Right atrium auricular region (tissue), 2 donors: ENCODE measurements at places on chromosomes 12 and 14. TPM values are rescaled to one million over a fixed set of nuclear protein-coding genes. Genes with fewer than 3 reads are reported as not detected.

The TMEM119 gene
- 1.8 TPM for total RNA-seq

The SLC6A15 gene
- not detected for total RNA-seq

The GPR84 gene
- not detected for total RNA-seq

The KRT78 gene
- total RNA-seq, result not detected

The GALNT6 gene
- total RNA-seq, result 2.8 TPM

The BCL2L14 gene
- total RNA-seq, result not detected

The PIK3C2G gene
- total RNA-seq, result not detected

The CD63 gene
- total RNA-seq, result 1,122 TPM

The RPGRIP1 gene
- 0.12 TPM for total RNA-seq

The MUCL1 gene
- not detected for total RNA-seq

DNA sequence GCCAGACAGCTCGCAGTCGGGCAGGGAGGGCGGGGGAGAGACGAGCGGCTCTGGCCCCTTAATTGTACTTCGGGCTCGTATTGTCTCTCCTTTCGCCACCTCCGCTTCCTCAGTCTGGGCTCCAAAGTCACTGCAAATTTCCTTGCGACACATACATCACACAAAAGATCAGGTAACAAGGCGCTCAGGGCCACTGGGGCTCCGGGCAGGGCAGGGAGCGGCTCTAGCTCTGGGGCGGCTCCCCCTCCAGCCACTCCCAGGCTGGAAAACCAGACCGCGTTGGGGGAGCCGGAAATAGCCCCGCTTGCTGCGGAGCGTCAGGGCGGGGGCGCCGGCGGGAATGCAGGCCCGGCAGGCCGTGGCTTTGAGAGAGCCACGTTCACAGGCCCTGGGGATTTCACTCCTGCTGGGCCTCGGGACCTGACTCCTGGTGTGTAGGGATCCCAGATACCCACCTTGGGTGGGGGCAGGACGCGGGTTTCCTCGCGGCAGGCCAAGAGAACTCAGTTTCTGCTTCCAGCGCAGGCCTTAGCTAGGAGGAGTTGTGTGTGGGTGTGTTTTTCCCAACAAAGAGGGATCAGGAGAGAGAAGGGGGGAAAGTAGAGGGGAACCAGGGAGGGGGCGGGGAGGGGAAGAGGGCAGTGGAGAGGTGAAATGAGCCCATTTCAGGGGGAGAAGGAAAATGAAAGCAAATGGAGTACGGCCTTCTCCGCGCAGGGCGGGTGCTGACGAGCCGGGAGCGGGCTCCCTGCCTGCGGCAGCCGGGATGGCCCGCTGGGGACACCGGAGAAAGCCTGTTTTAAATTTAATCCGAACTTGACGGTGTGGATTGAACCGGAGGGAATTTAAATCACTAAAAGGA is 4.4 kb upstream of the HOXC9 start:
- DNase-seq, result no peak

- DNase-seq, result no peak
These were observed 32.0 kb upstream of the JDP2 start for GRCh38 chr14:75395862-75396261.

DNA sequence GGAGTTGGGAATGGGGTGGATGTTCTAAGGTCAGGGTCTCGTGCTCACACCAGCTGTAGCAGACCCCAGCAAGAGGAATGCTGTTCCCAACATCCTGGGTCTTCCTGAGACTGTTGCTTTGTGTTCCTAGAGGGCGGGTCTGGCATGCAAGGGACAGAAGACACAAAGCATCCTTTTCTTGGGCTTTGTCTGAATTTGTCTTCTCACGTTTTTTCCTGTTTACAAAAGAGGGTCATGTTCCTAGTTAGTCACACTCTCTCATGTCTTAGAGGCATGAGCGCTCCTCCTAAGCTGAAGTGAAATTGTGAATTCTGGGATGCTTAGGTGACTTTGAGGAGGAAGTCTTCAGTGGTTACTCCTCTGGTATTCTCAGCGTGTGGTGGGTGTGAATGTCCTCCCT is 9.6 kb upstream of the TAMALIN start:
- DNase-seq, result no peak

- no peak for DNase-seq
These were observed 15.7 kb downstream of the RFC5 start for GRCh38 chr12:118032188-118032587.

GRCh38 chr12:12350868-12351463 is 924 bp upstream of the MANSC1 start:
- no peak for DNase-seq

GRCh38 chr14:23539248-23540140 is 12.1 kb downstream of the ZFHX2 start:
- DNase-seq, result no peak

- DNase-seq, result no peak
These were observed 195.2 kb downstream of the ATXN7L3B start for GRCh38 chr12:74732826-74733225.

GRCh38 chr12:31474751-31475150 is 116.2 kb downstream of the DENND5B start:
- no peak for DNase-seq

- DNase-seq, result no peak
These were observed 34.5 kb upstream of the LGALS3 start for GRCh38 chr14:55094292-55095157.

DNA sequence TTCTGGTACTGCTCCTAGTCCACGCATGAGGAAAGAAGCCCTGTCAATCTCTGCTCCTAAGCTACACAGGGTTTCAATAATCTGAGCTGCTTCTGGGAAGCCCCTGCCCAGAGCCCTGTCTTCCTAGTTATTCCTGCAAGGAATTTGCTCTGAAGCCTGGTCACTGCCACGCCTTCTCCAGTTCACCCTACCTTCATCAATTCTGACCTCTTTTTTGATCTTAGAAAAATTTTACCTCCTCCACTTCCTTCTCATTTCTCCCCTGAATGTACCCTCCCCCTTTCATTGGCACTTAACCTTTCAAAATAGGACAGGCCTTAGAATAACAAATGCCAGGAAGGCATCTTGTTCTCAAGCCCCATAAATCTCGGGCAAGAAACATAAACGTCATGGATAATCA is 14.9 kb upstream of the LRRK2 start:
- DNase-seq, result no peak

DNA sequence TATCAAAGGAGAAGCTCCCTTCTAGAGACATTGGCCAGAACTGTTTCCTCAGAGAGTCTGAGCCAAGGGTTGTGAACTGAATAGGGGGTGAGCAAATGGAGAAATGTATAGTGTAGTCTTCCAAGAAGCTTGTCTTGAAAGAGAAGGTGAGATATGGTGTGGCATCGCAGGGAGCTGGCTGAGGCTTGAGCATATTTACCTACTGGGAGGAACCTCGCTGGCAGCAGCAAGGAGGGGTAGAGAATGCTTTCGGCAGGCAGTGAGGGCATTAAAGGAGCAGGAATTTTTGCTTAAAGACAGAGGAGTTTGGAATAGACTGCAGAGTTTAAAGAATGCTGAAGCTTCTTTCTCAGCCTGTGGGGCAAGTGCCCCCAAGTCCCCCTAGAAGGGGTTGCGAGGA is 59.3 kb upstream of the PRMT8 start:
- no peak for DNase-seq

DNA sequence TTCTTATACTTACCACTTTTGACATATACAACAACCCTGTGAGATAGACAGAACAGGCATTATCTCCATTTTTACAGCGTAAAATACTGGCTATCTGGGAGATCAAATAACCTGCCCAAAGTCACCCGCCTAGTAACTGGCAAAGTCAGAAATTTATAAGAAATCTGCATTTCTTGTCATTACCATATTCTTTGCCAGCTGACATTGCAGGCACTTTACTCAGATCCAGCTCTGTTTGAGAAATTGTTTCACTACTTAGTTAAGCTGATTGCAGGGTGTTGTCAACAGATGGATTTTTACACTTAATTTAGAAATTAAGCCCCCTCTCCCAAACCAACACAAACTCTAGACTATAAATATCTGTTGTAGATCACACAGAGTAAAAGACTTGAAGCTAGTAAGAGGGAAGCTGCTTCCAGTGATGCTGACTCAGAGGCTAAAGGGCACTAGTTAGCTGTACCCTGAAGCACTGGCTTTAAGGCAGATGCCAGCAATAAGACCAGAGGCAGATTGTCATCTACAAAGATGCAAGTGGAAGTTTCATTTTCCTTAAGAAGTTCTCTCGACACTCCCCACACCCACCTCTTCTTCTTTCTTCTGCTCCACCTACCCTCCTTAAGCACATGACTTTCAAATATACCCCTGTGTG is 153.1 kb downstream of the ANO6 start:
- DNase-seq, result no peak

- DNase-seq, result no peak
These were observed 204.5 kb downstream of the SLC15A4 start for GRCh38 chr12:128619263-128619662.

GRCh38 chr12:113203852-113204760 is 17.2 kb upstream of the TPCN1 start:
- DNase-seq, result no peak

GRCh38 chr12:17020765-17021164 is 414.8 kb upstream of the LMO3 start:
- DNase-seq, result no peak

- no peak for DNase-seq
These were observed 2.3 kb upstream of the TRAFD1 start for GRCh38 chr12:112122823-112123690.

GRCh38 chr14:60616461-60616959 is 32.8 kb downstream of the SIX1 start:
- DNase-seq, result no peak

DNA sequence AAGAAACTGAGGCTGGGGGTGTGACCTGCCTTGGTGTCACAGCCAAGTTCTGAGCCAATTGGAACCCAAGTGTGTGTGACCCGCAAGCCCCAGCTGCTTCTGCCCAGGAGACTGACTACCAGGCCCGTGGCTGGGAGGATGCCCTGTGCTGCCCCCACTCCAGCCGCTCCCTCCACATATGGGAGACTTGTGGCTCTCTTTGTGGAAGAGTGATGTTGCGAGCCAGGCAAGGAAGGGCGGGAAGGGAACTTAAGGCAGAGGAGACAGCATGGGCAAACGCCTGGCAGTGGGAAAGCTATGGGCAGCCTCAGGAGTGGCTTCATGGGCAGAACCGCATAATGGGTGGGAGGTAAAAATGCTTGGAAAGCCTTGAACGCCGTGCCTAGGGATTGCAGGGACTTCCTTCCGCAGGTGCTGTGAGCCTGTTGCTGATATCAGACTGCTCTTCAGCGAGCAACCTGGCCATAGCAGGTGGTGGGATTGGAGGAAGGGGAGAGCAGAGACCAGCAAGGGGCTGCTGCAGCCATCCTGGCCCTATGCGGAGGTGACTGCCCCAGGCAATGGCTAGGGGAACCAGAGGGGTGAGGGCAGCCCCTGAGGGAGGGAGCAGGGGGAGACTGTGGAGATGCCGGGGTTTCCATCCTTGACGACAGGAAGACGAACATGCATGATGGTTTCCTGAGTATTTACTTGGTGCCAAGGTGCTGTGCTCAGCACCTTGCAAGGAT is 115.7 kb downstream of the LGMN start:
- no peak for DNase-seq

DNA sequence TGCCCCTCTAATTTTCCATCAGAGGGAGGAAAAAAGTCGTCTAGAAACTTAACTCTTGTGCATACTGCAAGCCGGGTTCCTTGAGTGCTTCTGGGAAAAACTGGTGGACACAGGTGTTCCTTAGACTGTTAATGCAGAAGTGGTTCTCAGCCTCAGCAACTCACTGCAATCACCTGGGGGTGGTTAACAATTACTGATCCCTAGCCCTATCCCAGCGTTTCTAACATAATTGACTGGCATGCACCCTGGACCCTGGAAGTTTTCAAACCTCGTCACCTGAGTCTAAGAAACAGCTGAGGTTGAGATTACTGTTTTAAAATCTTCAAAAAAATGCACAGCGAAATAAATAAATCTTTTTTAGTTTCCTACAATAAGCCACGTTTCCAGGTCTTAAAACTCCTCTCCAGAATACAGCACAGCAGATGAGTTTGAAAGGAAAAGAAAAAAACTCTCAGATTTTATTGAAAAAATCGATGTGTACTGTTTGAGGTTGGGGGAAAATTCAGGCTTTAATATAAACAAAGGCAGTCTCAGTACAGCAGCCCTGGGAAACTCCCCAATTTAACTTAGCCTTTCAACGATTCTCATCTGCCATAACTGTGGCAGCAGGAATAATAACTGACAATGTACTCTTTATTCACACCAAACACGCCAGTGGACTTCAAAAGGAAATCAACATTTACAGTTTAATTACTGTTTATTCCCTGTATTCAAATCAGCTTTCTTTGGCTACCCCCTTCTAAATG is 45.4 kb downstream of the PHLDA1 start:
- no peak for DNase-seq

- no peak for DNase-seq
These were observed 77.5 kb upstream of the EEA1 start for GRCh38 chr12:93006471-93007208.

DNA sequence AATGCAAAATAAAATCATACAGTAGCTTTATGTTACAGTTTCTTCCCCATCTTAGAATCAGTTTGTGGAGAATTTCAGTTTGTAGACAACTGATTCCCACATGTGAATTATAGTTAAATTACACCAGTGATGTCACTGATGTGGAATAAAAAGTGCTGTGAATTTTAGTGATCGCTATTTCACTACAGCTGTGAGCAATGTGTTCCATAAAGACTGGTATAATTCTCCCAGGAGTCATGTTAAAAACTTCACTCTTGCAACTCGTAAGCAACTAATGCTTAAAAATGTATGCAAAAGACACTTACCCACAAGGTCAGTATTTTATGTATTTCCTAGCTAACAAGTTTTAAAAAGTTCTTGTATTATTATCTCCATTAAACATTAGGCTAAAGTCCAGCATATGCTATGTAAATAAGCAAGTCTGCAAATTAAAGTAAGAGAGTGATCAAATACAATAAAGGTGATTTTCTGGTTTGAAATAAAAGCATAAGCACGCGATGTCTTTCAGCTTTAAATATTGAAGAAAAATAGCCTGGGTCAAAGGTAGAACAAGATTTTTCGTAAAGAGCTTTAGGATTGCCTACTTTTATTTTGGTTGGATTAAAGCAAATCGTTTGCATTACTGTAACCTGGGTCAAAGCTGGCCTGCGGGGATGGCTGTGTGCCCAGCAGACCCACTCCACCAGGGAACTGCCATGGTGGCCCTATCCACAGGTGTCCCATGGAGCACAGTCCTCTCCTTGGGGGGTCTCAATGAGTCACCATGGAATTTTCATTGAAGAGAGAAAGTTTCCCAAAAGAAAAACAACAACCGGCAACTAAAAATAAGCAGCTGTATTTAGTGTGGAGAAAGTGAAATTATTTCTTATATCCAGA is 12.7 kb upstream of the LRIG3 start:
- DNase-seq, result no peak

DNA sequence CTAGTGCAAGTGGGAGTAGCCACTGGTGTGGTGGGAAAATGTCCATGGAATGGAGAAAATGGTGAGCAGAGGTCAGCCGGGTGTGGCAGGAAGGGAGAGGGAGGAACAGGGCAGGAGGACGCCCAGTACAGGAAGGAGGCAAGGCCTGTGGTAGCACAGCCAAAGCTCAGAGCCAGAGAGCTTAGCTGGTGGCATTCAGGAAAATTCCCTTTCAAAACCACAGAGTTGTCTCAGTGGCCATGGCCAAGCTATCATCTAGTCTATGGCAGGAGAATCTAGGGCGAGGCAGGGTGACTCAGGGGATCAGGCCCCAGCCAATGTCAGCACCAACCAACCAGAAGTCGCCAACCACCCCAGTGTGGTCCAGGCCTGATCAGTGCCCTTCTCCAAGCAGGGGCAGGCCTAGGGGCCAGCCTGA is 67.7 kb upstream of the DDX11 start:
- DNase-seq, result no peak
